ENCODE measurements at places on chromosomes 1 and 21.

DNA sequence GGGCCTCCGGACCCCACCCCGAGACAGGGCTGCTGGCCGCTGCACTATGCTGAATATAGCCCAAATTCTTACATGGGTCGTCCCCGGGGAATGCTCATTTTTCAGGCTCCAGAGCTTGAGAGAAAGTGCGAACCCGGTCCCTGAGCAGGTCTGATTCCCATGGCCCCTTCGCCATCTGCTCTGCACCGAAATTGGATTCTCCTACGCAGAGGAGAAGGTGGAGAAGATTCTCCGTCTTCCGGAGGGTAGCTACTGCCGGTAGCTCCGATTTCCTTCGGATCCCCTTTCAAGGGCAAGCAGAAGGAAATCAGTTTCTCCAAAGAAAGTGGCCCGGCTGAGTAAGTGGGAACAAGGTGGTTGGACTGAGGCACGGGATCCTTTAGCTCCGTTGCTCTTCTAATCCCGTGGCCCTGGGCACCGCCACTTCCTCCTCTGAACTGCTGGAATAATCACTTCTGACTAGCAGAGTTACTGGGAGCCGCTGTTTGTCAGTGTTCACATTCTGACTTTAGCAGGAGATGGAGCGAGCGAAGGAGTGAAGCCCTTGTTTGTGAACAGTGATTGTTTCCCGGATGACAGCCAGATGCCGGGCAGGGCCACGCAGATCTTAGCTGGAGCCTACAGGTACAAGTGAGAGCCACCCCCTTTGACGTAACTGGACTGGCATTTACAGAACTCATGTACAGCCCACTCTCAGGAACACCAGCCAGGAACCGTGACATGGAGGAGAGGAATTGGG, 1.1 kb upstream of the ZNF496 start:
- no peak for DNase-seq

DNA sequence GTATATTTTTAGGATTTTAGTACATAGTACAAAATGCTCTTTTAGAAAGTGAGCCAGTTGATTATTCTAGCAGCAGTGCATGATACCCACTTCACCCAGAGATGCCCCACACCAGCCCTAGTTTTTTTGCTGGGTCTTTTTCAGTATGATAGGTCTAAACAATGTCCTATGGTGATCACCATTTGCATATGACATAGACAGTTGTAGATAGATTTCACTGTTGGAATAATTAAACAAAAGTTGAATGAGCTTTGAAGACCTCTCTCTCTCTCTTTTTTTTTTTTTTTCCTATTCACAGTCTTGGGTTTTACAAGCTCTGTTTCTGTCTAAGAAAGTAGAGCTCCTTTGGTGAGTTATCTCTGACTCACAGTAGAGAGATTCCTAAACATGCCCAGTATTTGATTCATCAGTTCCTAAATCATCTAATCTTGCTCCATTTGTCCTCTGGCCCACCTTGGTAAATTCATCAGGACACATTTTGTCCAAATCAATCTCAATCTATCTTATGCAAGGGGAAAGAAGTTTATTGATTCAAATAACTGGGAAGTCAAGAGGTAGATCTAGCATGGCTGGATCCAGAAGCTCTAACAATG, 44.7 kb upstream of the VAV3 start:
- DNase-seq, result peak; percentile 28

DNA sequence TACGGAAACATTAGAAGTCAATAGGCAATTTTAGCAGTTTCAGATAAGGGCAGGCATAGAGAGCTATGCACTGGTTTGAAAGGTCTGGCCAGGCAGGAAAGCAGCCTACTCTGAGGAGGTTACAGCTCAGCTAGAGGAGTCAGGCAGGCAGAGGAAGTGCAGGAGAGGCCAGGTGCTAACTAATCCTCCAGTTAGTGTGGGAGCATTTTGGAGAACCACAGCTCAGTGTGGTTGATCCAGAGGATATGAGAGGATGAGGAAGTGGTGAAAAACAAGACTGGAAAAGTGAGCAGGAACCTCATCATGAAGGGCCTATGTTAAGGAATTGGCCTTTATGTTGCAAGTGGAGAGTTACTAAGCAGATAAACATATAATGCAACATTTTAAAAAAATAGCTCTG, 282.4 kb upstream of the SGIP1 start:
- no peak for DNase-seq

GRCh38 chr1:239274242-239274830, 112.0 kb upstream of the CHRM3 start:
- no peak for DNase-seq

GRCh38 chr1:181784039-181784683, 277.4 kb downstream of the ZNF648 start:
- no peak for DNase-seq

- DNase-seq, result no peak
These were observed 26.6 kb downstream of the CRYAA start for GRCh38 chr21:43195121-43196021.

DNA sequence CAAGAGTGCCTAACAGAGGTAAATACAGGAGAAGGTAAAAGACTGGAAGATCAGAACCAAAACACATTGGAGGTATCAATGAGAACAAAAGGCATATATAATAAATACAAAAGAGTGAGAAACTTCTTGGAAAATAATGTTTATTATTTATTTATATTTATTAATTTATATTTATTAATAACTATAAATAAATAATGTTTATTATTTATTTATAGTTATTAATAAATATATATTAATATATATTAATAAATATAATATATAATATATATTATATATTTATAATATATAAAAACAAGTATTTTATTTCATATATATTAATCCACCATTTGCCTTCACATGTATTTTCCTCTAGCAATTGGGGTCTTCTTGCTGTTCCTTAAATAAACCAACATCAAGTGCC, 391.9 kb downstream of the GPATCH2 start:
- no peak for DNase-seq

- DNase-seq, result no peak
These were observed 211.3 kb downstream of the ZNF326 start for GRCh38 chr1:90206260-90206659.

- no peak for DNase-seq
These were observed 247.7 kb upstream of the PTBP2 start for GRCh38 chr1:96473791-96474434.

- DNase-seq, result no peak
These were observed 65.9 kb downstream of the SLC66A1 start for GRCh38 chr1:19377812-19378718.

- no peak for DNase-seq
These were observed 406 bp downstream of the NME7 start for GRCh38 chr1:169367096-169367685.

DNA sequence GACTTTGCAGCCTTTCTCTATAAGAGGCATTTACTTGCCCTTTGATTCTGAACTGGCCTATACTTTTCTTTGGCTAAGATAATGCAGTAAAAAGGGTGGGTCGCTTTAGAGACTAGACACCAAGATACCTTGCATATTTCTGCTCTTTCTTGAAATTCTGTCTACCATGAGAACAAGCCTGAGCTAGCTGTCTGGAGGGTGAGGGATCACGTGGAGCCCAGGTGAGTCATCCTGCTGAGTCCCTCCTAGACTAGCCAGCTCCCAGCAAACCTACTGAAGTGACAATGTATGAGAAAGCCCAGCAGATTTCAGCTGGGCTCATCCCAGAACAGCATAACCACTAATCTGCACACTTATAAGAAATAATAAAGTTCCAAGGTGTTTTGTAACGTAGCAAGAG, 408.0 kb upstream of the KAZN start:
- no peak for DNase-seq

- DNase-seq, result no peak
These were observed 78.8 kb upstream of the WDR26 start for GRCh38 chr1:224513383-224513782.

- no peak for DNase-seq
These were observed 1087.5 kb downstream of the KCNT2 start for GRCh38 chr1:195520757-195521156.

GRCh38 chr1:213103377-213104306, 52.6 kb downstream of the RPS6KC1 start:
- DNase-seq, result no peak

DNA sequence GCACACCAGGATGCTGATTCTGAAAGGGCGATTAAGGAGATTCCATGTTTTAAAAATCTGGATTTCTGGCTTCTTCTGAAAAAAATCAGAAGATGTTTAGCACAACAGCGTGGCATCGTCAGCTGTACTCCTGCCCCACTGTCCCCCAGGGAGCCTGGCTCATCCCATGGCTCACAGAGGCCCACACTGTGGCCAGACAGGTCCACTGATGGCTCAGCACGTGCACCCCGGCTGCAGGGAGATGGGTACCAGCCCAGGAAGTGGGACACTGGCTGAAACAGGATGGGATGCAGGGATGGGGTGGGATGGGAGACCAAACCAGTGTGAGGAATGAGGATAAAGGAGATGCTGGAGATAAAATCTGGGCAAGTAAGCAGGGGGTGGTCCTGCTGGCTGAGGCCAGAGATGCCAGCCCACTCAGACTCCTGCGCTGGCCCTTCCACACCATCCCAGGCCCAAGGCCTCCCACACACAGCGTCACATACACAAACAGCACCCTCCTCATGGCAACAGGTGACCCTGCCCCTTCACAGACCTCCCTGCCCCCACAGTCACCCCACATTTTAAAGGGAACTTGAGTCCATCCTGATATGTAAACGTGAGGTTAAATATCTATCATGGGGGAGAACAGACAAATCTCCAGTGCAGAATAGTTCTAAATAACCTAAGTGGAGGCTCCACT, 23.9 kb upstream of the SAMD11 start:
- DNase-seq, result no peak

DNA sequence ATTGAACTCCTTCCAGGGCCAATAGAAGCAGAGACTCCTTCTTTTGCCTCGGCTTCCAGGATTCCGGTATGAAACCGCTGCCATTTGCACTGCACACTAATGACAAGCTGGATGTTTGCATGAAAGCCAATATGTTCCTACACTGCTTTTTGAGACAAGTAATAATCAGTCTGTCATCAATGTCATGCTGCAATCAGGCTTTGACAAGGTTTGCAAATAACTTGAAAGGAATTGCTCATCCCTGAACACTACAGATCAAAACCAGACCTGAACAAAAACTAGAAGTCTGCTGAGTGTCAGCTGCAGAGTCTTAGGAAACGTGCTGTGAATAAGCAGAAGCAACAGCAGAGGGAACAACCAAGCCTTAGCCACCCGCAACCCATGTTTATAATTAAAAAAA, 720.7 kb upstream of the CXADR start:
- DNase-seq, result no peak

DNA sequence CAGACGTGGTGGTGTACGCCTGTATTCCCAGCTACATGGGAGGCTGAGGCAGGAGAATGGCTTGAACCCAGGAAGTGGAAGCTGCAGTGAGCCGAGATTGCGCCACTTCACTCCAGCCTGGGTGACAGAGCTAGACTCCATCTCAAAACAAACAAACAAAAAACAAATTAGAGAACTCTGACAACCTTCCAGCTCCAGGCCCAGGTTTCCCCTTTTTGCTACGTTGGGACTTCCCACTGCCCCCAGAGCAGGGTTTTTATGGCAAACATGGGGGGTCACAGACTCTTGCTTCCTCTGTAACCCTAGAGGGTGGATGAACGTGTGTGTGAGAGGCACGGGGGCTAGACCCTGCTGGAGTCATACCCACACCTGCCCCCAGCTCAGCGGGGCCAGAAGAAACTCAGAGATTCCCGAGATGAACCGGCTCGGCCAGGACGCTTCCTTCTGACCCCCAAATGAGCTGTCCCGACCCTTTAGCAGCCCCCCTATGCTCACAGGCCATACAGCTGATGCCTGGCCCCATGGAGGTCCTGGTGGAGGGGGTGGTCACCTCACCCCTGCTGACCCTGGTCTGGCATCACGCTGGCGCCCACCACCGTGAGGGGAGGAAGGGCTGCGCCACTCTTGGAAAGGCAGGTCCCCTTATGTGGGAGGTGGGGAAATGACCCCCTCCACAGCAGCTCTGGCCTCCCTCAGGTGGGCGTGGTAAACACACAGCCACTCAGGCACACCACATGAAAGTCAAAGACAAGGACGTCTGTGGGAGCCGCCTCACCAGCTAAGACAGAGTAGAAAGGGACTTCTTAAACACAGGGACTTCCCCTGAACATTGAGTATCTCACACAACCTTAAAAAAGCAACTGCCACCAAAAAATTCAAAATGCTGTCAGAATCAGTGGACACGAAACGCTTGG, 7.1 kb downstream of the GPR157 start:
- DNase-seq, result no peak

DNA sequence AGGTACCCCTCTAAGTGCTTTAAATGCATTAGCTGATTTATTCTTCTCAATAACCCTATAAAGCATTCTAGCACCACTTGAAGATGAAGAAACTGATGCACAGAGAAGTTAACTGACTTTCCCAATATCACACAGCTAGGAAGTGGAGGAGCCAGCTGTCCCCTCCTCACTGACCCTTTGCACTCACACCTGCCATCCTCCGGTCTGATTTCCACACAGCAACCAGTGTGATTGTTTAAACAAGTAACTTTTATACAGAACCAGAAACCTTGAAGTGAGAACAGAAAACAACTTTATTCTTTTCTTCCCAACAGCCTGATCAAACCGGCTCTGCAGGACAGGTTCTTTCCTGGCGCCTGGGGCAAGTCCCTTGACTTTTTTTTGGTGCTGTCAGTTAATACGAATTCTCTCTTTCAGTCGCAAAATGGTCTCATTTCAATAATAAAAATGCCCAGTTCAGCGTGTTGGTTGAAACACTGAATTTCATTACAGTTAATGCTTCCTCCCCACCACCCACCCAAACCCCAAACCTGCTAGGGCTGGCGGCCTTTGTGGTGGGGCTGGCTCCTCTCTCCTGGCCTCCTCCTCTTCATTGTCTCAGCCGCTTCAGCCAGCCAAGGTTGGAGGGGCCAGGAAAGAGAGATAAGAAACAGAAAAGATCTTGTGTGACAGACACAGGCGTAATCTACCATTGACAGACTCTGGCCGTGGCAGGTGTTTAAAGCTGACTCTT, 26.4 kb upstream of the EEIG2 start:
- no peak for DNase-seq
